ENCODE measurements at places on chromosomes 1 and 21.
A peak's percentile ranks its signal among the peaks of the same experiment; 100 is the strongest.

DNA sequence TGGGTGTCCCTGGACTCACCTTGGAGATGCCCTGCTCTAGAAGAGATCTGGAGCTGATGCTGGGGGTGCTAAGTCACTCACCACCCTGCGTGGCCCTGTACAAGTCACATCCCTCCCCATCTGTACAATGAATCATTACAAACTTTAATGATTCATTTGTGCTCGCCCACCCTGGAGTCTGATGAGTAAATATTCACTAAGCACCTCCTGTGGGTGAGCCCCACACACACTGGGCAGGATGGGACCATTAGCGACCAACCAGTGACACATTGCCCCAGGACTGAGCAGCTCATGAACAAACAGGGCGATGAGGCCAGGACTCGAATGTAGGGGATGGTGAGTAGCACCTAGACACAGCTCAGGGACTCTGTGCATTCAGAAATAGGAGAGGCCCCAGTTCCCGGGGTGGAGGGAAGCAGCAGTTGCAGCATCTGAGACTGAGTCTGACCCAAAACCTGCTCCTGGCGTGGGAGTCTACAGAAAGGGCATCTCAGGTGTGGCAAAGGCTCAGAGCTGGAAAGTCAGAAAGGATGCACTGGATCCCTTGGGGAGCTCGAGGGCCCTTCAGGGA is 18.1 kb upstream of the PDZK1IP1 start:
- no peak for DNase-seq

GRCh38 chr21:42677339-42678321 is 24.2 kb downstream of the PDE9A start:
- no peak for DNase-seq

DNA sequence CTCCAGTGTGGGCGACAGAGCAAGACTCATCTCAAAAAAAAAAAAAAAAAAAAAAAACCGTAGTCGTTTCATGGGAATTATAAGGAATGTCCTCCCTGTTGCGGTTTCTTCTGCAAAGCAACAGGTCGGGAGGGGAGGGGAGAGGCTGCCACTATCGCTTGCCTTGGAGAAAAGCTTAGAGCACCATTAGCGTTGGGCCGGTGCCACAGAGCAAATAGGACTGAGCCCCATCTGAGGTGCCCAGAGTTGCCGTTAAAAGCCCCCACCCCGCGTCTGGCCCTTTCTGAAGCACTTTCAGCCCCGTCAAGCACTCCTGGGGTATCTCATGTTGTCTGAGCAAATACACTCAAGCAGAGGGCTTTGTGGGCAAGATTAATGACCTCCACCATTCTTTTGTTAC is 2.2 kb downstream of the RIPPLY3 start:
- DNase-seq: no peak

DNA sequence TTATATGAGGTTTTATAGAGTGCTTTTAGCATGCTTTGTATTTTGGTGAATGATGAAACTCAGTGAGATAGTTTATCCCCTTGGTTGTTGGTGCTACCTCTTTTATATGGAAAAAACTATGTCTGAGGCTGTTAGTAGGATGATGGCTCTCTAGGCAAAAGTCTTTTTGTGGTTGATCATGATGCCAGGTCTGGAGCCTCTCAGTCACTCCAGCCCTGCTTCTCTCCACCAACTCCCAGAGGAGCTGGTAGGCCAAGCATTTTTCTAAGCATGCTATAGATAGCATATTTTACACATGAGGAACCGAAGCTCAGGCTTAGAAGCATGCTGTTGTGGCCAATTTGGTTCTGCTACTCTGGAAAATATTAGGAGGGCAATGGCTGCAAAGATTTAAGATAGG is 82.2 kb downstream of the FMN2 start:
- no peak for DNase-seq

- peak; percentile 31 for DNase-seq
Observed at GRCh38 chr1:160997323-160998038, 23.5 kb downstream of the F11R start.

DNA sequence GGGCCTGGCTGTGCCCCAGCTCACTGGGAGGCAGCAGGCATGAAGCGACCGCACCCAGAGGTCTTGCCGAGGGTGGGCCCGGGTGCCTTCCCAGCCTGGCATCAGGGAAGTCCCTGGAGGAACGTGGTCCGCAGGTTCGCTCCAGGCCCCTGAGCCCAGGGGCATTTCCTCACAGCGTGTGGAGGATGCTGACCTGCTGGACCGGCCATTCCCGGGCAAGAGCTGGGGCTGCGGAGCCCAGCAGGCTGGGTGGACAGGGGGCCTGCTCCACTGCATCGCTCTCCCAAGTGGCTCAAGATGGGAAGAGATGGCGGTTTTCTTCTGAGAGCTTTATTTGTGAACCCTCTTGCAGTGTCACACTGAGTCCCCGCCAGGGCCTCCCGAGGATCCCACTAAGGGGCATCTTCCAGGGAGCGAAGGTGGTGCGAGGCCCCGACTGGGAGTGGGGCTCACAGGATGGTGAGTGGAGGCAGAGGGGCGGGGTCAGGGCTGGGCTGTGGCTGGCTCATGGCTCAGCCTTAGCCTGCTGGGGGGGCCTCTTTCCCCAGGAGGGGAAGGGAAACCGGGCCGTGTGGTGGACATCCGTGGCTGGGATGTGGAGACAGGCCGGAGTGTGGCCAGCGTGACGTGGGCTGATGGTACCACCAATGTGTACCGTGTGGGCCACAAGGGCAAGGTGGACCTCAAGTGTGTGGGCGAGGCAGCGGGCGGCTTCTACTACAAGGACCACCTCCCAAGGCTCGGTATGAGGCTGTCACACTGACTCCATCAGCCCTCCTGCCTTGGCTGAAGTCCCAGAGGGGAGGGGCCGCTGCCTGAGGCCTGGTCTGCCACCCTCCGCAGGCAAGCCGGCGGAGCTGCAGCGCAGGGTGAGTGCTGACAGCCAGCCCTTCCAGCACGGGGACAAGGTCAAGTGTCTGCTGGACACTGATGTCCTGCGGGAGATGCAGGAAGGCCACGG is 7.2 kb upstream of the MMP23B start:
- no peak for DNase-seq

Data from activated CD4-positive, alpha-beta T cell treated with anti-CD3 and anti-CD28 coated beads, Interleukin-2, Interleukin-4, amounts not matched to agents 100 ng/mL and 50 ng/mL, durations not matched to agents 16 hours and 8 hours (primary cell).